ENCODE measurements at places on chromosomes 5 and 9.

GRCh38 chr9:89400403-89401116 is 82.3 kb downstream of the SECISBP2 start:
- peak; percentile 81 for DNase-seq

GRCh38 chr9:122141671-122142070 is 17.9 kb downstream of the NDUFA8 start:
- no peak for DNase-seq

DNA sequence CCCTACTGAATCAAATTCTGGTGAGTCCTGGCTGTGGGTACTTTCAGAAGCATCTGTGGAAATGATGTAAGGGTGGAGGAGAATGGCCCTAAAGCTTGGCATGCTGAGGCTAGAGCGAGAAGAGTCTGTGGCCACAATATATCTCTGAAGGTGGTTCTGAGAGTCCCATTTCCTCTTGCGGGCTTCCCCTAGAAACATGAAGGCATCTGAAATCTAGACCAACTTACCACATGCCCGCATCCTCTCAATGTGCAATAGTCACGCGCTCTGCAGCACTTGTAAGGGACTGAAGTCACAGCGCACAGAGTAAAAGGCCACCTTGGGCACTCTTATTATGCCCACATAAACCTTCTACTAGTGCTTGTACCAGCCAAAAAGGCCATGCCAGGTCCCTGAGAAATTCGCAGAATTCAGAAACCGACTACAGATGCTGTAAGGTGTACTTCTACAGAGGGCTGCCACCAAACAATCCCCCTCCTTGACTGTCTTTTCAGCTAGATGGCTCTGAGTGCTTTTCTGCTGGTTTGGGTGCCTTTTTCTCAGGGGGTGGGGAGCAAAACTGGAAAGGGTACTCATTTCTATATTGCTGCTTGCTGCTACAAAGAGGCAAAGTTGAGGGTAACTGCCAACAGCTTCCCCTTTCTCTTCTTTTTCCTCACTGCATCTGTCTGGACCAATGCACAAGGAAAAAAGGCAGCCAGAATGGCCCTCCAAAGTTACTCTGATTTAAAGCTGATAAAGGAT is 107.3 kb downstream of the ZDHHC21 start:
- DNase-seq = no peak

DNA sequence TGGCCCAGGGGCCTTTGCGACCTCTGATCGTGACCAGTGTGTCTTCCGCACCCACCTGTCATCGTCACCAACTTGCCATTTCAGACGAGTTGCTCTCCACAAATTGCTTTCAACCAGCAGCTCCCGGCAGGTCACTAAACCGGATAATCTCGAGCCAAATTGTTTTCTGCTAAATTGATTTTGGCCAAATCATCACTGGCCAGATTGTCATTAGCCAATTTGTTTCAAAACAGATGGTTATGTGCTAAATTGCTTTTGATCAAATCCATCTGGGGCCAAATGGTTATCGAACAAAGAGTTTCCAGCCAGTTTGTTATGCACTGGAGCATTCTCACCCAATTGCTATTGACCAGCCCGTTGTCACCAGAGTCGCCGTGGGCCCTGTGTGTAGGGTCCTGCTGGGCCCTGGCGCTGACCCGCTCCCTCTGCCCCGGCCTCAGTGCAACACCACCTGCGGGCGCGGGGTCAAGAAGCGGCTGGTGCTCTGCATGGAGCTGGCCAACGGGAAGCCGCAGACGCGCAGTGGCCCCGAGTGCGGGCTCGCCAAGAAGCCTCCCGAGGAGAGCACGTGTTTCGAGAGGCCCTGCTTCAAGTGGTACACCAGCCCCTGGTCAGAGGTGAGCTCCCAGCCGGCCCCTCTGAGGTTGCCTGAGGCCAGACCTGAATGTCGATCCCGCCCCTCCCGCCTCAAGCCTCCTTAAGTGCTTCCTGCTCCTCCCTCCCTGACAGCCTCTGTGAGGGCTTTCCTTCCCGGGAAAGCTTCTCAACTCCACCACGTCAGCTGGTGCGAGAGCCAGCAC is 35.6 kb downstream of the ADAMTSL2 start:
- DNase-seq = no peak

- DNase-seq = no peak
Observed at GRCh38 chr9:134525841-134526583, 115.6 kb upstream of the COL5A1 start.

DNA sequence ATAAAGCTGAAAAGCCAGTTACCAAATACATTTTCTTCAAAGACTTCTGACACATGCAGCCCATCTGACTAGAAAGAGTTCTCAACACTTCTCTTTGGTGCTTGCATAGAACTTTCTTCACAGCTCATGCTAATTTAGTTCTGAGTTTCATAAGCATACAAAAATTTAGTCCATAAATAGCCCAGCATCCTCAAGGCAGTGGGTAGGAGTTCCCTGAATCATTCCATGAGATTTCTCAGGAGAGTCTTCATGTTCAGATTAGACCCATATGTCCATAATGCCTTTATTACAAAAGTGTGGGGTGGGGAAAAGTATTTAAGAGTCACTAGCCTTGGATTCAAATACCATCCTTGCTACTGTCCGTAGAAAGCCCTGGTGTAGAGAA is 290.2 kb upstream of the RGMB start:
- DNase-seq = no peak

GRCh38 chr9:15873573-15874177 is 320.8 kb downstream of the CCDC171 start:
- DNase-seq = peak; percentile 50

- DNase-seq = no peak
Observed at GRCh38 chr9:98801561-98801960, 5.2 kb upstream of the ANKS6 start.

DNA sequence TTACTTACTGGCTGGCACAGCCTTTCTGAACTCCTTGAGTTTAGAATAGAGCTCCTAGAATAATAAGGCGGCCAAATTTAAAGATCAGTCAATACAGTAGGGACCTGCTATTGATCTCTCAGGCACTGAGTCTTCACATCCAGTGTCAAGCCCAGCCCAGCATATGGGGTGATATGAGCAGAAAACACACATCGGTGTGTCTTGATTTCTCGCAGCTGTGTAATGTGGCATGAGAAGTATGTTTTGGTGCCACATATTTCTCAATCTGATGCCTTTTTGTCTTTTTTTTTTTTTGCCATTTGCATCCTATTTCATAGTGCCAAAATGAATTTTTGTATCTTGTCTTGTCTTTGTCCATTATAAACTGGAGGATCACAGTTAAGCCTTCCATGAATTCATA is 51.4 kb upstream of the FSD1L start:
- no peak for DNase-seq

DNA sequence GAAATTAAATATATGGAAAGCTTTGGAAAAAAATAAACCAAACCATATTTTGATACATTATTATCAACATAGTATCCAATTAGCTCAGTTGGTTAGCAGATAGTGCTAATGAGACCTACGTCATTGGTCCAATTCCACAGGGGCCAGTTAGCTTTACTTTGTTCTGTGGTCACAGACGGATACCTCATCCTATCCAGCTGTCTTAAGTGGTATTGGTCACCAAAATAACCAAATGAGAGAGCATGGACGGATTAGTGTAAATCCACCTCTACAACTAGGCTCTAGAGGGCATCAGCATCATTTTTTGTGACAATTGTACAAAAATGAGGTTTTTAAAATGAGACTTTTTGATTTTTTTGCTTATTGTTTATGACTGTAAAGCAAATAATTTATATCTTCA is 364.2 kb downstream of the KIAA0825 start:
- DNase-seq = peak; percentile 16

- no peak for DNase-seq
Observed at GRCh38 chr5:81554647-81555046, 160.7 kb upstream of the ACOT12 start.

DNA sequence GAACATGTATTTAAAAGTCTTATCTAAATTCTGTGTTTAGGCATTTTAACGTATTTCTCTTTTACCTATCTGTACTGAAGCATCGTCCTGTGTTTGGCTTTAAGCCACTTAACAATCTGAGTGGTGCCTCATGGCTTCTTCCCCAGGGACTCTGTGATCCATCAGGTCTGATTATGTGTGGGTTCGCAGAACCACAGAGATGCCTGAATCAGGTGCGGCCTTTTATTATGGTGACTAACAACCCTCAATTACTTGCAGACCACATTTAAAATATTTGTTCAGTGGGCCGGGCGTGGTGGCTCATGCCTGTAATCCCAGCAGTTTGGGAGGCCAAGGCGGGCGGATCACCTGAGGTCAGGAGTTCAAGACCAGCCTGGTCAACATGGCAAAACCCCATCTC is 39.6 kb upstream of the SAP30L start:
- DNase-seq = no peak

- no peak for DNase-seq
Observed at GRCh38 chr9:109496841-109497225, 1.3 kb downstream of the PTPN3 start.

DNA sequence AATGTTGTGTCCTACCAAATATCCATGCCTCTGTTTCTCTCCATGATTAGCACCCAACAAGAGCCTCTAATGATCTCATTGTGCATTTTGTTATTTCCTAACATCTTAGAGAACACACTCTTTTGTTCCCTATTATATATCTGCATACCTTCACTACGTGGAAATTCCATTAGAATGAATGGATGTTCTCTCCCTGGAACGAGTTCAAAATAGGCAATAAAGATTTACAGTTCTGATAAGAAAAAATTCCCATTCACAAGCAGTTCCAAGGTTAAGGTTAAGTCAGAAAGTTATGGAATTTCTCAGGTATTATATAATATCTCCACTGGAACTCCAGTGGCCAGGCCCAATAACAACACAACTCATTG is 83.7 kb downstream of the TRPM6 start:
- no peak for DNase-seq

GRCh38 chr9:33458444-33458843 is 11.1 kb upstream of the AQP3 start:
- no peak for DNase-seq

GRCh38 chr5:143314659-143315058 is 88.8 kb downstream of the NR3C1 start:
- peak; percentile 24 for DNase-seq

DNA sequence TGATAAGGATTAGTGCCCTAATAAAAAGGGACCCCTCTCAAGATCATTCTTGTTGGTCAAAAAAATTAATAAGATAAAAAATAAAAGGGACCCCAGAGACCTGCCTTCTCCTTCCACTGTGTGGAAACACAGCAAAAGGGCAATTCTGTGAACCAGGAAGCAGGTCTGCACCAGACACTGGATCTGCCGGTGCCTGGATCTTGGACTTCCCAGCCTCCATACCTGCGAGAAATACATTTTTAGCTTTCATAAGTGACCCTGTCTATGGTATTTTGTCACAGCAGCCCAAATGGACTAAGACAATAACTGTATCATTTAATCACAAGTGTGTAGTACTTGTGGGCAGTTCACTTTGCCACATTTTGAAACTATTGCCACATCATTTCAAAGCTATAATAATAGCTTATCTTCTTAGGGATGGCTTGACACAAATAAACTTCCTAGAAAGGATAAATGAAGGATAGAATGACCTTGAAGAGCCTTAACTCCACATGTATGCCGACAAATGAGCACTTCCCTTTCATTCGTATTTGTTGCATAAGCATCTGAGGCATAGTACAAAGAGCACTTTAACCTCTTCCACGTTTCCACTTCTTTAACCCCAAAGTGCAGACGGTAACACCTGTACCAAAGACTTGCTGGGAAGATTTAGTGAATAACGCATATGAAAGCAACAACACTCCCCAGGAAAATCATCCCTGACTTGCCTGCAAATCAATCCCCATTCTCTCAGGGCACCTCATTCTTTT is 336.5 kb downstream of the RFX3 start:
- DNase-seq = no peak

DNA sequence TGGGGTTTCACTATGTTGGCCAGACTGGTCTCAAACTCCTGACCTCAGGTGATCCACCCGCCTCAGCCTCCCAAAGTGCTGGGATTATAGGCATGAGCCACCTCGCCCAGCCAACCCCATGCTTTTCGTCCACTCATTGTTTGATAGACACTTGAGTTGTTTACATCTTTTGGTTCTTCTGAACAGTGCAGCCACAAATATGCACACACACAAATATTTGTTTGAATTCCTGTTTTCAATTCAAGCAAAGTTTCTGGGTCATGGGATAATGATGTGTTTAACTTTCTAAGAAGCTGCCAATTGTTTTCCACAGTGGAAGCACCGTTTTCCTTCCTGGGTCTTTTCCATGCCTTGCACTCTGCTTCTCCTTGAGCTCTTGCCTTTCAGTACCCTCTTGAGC is 6.8 kb upstream of the PAEP start:
- no peak for DNase-seq

DNA sequence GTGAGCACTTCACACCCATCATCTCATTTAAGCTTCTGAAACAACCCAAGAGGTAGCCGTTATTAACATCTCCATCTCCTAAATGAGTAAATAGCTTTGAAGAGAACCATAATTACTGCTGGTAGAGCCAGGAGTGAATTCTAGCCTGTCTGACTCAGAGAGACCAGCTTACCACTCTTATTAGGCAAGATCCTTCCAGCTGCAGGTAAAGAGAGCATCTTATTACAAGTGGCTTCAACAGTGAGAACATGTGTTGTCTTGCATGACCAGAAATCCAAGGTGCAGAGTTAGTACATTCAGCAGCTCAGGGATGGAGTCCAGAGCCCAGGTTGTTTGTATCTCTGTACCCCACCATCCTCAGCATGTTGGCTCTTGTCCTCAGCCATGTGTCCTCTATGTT is 10.9 kb upstream of the AFAP1L1 start:
- DNase-seq = no peak

DNA sequence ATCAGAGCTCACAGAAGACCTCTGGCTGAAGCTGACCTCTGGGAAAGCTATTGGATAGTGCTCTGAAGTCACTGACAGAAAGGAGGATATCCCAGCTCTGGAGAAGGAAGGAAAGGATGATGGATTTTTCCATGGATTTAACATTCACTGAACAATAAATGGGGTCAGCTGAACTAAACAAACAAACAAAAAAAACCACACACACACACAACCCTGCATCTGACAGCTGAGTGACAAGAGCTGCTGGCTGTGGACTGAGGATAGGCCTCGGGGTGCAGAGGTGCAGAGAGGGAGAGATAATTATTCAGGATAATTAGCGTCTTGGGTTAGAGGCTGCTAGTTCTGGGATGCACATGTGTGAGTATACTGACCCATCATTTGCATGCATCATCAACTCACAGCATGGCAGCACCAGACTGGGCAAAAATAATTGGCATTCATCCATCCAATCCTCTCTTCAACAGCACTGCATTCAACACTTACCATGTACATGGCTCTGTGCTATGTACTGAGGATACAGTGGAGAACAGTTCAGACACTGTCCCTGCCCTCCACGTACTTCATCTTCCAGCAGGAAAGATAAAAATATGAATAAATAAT is 131.4 kb upstream of the TRIM32 start:
- no peak for DNase-seq

GRCh38 chr9:6584881-6585597 is 60.5 kb downstream of the GLDC start:
- DNase-seq = peak; percentile 99

DNA sequence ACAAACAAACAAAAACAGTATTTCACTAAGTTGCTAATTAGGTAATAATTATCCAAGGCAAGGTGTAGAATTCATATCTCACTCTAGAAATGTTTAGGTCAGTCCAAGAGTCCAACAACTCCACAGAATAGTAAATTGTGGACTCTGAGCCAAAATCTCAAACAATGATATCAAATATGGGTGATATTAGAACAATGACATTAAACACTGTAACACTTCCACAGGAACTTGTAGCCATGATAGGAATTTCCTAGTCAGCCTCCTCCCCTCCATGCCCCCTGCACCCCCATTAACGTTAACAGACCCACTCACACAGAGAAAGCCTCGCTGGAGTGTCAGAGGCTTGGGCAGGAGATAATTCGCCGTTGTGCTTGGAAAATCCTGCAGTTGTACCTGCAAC is 305.0 kb upstream of the PIK3R1 start:
- DNase-seq = no peak

- DNase-seq = no peak
Observed at GRCh38 chr5:81265101-81265500, 32.0 kb downstream of the CKMT2 start.

Data from OCI-M1 (cell line).